ENCODE measurements at places on chromosomes 3 and 15.

DNA sequence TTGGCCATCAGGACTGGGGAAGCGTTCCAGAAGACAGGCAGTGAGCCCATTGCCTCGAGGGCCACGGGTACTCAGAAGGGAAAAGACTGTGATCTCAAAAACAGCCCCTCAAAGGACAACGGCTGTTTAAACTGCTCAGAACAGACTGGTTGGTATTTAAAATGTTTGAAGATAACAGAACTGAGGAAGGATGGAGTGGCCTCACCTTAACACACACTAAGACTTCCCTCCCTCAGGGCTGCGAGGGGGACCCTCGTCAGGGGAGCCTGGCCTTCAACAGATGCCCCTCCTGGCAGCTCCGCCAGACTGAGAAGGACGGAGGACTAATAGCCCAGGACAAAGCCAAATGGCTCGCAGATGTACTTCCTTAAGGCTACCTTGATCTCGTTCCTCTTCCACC lies 2.6 kb downstream of the STIMATE start:
- DNase-seq, result no peak

- peak; percentile 20 for DNase-seq
These were observed 1.4 kb downstream of the FYTTD1 start for GRCh38 chr3:197750858-197751737.

DNA sequence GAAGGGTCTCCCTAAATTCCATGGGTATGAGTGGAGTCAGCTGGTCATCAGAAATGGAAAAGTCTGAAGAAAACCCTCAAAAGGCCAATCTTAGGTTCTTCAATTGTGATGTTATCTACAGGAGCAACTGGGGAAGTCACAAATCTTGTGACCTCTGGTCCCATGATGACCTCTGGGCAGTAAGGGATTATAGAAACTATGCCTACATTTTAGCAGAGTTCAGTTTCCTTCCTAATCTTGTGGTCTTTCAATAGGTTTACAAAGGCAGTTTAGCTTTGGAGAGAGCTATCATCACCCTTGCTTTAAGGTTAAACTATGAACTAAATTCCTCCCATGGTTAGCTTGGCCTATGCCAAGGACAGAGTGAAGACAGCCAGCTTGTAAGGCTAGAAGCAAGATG lies 225.1 kb downstream of the DPH6 start:
- no peak for DNase-seq

- DNase-seq, result no peak
These were observed 138.3 kb upstream of the AGBL1 start for GRCh38 chr15:85941186-85941855.

DNA sequence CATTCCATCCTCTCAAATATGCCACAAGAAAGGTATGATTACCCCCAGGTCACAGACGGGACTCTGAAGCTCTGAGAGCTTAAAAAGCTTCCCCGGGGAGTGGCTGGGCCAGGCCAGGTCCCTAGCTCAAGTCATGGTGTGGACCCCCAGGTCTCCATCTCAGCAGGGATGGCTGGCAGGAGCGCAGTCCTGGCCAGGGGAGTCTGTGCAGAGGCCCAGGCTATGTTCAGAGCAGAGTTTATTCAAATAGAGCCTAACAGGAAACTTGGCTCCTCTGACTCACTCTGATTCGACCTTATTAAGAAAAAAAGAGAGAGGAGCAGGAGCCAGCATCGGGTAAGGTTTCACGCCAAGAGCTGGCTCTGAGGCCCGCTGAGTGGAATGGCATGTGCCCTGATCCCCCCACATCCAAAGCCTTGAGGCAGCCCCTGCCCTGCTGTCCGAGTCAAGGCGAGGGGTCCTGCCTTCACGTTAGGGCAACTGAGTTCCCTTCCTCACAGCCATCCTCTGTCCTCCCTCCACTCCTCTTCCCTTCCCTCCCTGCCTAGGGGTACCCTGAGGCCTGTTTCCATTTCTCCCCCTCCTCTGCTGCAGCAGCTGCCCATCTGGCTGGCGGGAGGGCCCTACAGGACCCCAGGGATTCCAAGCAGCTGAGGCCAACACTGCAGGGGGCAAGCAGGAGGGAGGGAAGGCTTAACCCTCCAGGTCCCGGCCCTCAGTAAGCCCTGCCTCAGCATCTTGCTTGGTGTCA lies 1.9 kb upstream of the LOXL1 start:
- DNase-seq, result no peak

DNA sequence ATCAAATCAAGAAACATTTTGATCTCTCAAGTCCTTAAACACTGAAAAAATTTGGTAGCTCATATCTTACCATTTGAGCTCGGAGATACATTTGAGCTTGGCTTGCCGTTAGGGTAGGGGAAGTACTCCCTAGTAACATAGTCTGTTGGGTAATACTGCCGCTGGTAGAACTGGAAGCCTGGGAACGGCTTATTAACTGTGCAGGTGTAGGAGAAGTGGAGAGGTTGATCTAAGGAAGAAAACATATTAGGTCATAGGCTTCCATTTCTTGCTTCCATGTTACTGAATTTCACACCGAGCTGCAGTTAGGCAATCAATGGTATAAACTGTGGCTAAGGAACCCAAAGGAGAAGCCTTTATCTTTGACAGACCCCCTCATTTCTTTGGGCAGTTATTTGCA lies 32.5 kb downstream of the PHC3 start:
- DNase-seq, result no peak

DNA sequence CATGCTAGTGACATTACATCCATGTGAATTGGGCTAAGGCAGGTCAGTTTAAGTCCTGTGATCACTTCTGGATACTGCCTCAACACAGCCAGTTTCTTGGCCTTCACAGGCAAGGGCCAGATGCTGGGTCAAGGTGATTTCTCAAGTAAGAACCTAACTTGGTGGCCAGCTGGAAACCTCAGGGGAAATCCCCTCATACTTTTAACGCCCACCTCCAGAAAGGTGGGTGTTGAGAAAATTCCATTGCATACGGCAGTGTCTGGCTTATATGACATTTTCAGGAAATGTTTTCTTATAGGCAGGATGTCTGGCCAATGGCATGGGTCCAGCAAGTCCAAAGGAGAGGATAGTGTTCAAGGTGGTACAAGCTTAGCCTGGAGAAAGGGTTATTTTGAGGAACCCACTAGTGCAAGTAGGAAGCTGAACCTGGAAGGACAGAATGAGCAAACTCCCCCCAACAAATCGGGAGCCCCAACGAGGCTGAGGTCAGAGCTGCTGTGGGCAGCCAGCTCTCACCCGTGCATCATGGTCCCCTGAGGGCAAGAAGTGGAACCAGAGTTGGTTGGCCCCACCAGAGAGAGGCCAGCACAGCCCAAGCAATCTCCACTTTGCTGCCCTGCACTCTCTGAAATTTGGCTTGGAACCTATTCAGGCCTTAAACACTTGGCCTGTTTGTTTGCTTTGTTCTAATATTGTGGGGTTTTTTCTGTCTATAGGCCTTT lies 135.4 kb downstream of the PDE8A start:
- DNase-seq, result no peak

Measured in caudate nucleus (tissue), 63 donors.